Common myeloid progenitor, CD34-positive (primary cell): ENCODE measurements at places on chromosomes 4 and X.

- DNase-seq, result no peak
Observed at GRCh38 chr4:67680581-67681222, 20.3 kb downstream of the UBA6 start.

GRCh38 chr4:7941111-7941964 is 1.7 kb upstream of the AFAP1 start:
- DNase-seq, result no peak

GRCh38 chr4:155693015-155693663 is 26.5 kb downstream of the GUCY1A1 start:
- DNase-seq, result no peak

- no peak for DNase-seq
Observed at GRCh38 chr4:78766026-78766425, 10.1 kb upstream of the BMP2K start.
